Camera-type eye (tissue), 1 donor: ENCODE measurements at places on chromosomes 4 and X. TPM values are rescaled to one million over a fixed set of nuclear protein-coding genes. Genes with fewer than 3 reads are reported as not detected.

The ALB gene
- 0.71 TPM for total RNA-seq

The SULT1E1 gene
- 35.0 TPM for total RNA-seq

The ACTRT1 gene
- total RNA-seq, result not detected

The XG gene
- total RNA-seq, result 5.5 TPM

The ALAS2 gene
- 43.5 TPM for total RNA-seq

The CXCL10 gene
- 1.4 TPM for total RNA-seq
